ENCODE measurements at places on chromosomes 2 and 18.
A peak's percentile ranks its signal among the peaks of the same experiment; 100 is the strongest.

DNA sequence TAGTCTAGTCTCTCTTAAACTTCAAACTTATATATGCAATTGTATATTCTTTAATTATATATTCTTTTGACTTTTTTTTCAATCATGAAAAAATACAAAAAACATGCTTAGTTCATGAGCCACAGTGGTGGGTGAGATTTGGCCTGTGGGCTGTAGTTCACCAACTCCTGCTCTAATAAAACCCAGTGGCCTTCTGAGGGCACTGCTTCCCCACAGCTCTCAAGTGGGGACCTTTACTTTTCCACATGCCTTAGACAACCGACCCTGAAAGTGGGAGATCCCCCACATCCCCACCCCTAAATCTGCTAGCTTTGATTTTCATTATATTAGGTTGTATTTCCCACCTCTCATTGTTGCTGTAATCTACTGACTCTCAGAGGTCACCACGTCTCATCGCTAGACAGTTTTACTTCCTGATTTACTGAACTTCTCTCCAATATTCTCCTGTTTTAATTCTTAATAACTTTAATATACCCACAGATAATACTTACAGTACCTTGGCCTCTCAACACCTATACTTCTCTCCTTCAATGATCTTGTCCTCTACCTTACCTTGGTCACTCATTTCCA is 57.3 kb downstream of the ROCK1 start:
- DNase-seq = no peak

DNA sequence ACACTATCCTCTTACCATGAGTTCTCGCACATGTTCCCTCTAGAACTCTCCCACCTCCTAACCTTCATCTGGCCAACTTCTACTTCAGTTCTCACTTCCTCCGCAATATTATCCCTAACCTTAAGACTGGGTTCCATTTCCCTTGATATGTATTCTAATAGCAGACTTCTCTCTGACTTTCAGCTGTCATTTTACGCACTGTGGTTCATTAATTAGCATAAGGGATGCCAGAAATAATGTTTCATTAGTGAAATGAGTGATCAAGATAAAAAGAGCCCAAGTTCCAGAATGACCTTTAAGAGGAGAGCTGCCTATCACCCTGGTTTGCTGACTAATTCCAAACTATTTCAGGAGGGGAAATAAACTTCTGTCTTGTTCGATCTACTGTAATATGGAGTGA is 108.6 kb upstream of the CCDC150 start:
- DNase-seq = no peak

GRCh38 chr18:71471963-71472725 is 1072.0 kb downstream of the CBLN2 start:
- DNase-seq = no peak

GRCh38 chr2:43013821-43014345 is 212.5 kb downstream of the ZFP36L2 start:
- DNase-seq = no peak

DNA sequence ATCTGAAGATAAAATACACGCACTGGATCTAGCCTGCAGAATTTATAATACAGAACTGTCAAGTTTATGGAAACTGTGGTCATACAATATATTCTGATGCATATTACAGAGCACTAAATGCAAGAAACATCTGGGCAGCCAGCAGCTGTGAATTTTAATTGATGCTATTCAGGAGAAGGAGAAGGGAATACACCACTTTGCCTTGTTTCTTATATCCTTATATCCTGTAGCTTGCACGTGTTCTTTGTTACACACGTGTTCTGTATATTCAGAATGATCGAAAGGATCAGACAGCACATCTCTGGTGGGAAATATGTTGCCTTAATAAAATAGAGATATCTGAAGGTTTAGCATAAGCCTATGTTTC is 335.8 kb downstream of the AGPS start:
- no peak for DNase-seq

GRCh38 chr2:230589497-230590015 is 123.1 kb upstream of the CAB39 start:
- DNase-seq = no peak

GRCh38 chr2:217466805-217467204 is 536.0 kb downstream of the TNS1 start:
- no peak for DNase-seq

DNA sequence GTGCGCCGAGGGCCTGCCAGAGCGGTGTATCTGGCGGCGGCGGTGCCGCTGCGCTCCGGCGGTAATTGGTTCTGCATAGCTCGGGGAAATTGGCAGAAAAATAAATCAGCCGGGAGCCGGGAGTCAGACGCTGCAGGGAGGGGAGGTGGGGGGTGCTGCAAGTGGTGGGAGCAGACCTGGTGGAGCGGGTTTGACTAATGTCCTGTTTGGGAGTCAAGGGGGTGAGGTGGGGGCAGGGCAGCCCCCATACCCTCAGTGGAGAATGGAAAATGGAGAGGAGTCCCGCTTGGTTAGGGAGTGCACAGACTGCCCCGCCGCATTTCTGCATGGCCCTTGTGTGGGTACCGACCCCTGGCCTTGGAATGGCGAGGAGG is 107.3 kb downstream of the DYSF start:
- no peak for DNase-seq

DNA sequence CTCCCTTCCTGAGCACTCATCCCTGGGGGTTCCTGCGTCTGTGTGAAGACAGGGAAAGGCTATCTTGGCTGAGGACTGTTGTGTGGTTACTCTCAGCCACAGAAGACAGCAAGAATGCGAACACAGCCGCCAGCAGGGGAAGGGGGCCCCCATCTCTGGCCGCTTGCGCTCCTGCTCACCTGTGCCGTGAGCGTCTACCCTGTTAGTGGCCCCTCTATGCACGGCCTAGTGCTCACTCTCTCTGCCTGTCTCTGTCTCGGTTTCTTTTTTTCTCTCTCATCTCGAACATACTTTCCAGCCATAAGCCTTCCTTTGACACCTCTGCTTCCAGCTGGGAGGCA is 206.7 kb upstream of the APCDD1 start:
- DNase-seq = no peak

- no peak for DNase-seq
Observed at GRCh38 chr2:161208527-161209139, 48.4 kb downstream of the TANK start.

DNA sequence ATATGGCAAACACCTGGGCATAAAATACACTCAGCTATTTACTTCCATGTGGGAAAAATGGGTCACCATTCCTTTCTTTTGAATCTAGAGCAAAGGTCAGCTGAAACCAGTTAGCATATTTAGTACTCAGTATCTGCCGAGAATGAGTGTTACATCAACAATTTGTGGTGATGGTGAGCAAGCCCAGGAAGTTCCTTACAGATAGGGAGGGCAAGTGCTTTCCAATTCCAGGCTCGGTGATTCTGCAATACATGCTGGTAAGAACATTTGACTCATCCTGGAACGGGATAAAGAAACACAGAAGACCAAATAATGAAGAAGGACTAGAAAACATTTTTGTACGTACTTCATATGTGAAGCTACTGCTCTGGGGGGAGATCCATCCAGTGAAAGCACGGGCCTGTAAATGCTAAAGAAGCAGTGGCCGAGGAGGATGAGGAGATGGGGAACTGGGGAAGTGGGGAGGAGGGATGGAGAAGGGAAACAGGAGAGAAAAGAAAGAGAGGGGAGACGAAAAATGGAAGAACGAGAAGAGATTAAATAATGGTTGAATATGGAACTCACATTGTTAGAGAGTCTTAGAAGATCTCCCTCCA is 251.9 kb downstream of the TTC32 start:
- no peak for DNase-seq

DNA sequence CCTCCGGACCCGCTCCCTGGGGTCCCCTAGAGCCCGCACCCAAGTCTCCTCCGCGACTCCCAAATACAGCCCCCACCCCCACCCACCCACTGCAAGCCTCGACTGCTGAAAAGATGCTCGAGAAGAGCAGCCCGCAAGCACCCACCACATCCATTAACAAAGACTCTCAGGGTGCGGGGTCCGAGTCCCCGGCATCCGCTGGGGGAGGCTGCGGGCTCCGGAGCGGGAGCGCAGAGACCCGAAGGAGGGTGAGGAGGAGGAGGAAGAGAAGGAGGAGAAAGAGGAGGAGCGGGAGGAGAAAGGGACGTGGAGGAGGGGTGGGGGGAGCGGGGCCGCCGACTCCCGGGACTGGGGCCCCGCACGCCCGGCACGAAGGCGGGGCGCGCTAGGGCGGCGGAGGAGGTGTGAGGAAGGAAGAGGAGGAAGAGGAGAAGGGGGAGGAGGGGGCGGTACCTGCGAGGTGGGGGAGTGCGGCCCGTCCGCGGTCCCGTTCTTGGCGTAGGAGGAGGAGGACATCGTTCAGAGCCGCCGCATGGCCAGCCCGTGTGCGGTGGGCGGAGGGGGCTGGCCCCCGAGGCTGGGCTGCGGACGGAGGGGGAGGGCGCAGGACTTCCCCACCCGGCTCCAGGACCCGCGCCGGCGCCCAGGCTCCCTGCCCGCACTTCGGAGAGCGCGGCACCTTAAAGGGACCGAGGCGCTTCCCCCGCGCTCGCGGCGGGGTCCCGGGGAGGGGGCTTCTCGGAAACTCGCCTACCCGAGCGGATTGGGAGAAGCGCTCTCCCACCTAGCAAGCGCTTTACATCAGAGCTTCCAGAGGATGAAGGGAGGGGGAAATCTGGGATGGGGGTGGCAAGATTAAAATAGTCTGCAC is at the start of gene CACNB4:
CACNB4 (minus strand) TSS at position 549 of the 871 bp plus-strand sequence.
- DNase-seq = no peak

GRCh38 chr18:71049893-71050292 is 761.0 kb downstream of the SOCS6 start:
- DNase-seq = no peak

DNA sequence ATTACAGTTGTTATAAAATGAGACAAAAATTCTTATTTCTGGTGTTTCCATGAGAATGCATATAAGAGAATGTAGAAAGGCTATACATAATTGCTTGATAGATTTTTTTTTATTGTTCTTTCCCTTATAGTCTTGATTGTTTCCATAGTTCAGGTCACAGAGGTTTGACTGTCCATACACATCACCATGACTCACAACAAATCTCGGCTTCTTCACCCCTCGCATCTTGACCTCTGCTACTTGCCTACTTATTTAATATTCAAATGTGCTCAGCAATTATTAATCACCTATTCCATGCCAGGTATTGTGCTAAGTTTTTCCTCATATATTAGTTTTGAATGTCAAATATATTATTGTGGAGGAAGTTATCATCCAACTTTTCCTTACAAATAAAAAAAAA is 789.6 kb downstream of the RNF144A start:
- DNase-seq = no peak

- no peak for DNase-seq
Observed at GRCh38 chr2:47484396-47484795, 81.4 kb downstream of the MSH2 start.

DNA sequence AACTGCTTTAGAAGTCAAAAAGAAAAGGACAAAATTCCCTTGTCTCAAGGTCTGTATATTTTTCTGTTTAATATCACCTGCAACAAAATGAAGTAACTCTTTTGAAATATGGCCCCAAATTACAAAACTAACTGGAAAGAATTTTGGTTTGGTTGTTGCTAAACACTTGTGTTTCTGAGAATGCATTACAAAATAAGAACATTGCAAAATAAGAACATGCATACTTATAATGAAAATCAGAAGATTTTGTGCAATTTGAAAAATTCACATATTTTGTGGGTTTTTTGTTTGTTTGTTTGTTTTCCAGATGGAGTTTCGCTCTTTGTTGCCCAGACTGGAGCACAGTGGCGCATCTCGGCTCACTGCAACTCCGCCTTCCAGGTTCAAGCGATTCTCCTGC is 21.8 kb downstream of the NDUFB3 start:
- DNase-seq = no peak

GRCh38 chr2:240556553-240557100 is 1.2 kb downstream of the ANKMY1 start:
- DNase-seq = no peak

DNA sequence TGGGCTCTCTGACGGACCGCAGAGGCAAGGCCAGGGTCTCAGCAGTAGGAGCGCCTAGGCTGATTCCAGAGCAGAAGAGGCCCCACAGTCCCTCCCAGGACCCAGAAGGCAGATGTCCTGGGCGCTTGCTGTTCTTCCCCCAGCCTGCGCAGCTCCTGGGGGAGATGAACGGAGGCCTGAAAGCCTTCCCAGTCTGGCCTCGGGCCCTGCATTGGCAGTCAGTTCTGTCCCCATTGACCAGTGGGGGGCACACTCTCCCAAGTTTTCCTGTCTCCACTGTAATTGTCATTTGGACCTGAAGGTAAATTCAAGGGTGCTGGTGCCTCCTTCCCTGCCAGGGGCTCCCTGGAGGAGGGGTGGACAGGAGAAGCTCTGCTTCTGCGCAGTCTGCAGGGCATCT is 345.7 kb downstream of the CYP26B1 start:
- peak; percentile 14 for DNase-seq

DNA sequence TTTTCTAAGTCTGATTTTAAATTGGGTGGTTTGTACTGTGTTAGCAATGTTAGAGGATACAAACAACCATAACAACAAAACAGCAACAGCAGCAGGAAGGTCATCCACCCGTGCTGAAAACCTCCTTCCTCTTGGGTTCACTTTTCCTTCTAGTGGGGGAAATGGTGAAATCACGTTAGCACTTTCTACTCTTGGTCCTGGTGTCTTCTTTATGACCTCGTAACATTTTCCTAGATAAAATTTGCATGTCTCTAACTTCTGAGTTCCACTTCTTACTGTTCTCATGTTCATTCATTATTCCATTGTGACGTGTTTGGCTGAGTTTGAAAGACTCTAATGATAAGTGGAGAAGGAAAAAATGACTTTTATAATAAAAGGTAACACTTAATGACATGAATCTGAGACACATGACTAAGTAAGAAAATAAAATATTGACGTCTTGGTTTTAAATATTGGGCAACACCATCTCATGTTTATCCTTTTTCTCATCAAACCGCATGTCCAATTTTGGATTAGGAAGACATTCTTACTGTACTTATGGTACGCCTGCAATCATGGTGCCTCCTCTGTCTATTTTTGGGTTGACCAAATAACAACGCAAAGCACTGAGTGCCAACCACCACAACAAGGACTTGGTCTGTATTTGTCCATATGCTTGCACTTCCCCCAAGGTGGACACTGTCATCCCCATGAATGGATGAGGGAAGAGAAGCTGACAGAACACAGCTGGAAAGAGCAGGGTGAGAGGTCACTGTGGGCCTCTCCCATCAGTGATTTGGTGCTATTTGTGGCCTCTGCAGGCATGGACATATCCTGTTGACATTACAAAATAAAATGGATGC is 25.7 kb upstream of the IL1R1 start:
- DNase-seq = no peak

DNA sequence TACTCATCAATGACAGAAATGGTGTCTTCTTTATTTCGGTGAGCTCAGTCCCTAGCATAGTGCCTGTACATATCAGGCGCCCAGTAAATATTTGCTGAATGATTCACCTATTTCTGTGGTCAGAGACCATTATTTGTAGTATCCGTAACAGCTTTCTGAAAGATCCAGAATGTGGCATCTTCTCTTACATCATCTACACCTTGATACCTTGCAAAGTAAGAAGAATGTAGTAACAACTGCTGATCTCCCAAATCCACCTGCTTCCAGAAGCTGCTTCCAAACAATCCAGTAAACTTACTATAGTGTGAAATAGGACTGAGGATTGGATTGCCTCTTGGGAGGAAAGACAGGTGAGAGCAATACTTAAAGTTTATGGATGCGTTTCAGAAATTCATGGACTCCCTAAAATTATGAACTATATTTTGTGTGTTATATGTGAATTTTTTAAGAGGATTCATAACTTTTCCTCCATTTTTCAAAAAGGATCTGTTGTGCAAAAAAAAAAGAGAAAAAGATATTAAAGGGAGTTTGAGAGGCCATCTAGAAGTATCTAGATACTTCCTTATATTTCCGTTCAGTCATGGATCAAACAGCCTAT is 945 bp upstream of the ASXL2 start:
- no peak for DNase-seq

GRCh38 chr2:42127425-42128424 is 41.4 kb upstream of the EML4 start:
- DNase-seq = no peak
